ENCODE measurements at places on chromosomes 13 and 19. TPM values are rescaled to one million over a fixed set of nuclear protein-coding genes. Genes with fewer than 3 reads are reported as not detected.

- DNase-seq: no peak
Observed at GRCh38 chr19:39196320-39196719, 444 bp upstream of the NCCRP1 start.

GRCh38 chr13:66992183-66992582 lies 238.0 kb downstream of the PCDH9 start:
- DNase-seq: no peak

DNA sequence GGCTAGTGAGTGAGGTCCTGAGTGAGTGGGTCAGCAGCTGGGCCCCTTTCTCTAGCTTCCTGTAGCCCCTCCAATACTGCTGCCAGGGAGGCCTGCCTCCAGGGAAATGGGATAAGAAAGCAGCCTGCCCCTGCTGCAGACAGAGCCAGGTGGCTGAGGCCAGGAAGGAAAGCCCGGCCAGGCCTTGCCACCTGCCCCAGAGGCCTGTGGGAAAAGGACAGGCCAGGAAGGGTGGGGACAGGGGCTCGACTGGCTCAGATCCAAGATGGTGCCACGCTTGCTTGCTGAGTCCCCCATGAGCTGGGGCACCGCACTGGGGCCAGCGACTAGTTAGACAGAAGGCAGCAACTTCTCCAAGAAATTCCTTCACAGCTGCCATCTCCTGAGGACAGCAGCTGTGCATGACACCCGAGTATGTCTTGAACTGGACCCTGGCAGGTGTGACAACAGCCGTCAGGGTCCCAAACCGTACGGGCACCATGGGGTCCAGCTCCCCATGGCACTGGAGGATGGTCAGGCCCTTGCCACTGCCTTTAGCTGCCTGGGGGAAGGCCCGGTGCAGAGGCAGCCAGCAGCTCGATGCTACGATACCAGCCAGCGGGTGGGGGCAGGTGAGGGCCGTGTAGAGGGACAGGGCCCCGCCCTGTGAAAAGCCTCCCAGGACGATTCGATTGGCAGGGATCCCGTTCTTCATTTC lies 5.1 kb upstream of the PRR36 start:
- no peak for DNase-seq

DNA sequence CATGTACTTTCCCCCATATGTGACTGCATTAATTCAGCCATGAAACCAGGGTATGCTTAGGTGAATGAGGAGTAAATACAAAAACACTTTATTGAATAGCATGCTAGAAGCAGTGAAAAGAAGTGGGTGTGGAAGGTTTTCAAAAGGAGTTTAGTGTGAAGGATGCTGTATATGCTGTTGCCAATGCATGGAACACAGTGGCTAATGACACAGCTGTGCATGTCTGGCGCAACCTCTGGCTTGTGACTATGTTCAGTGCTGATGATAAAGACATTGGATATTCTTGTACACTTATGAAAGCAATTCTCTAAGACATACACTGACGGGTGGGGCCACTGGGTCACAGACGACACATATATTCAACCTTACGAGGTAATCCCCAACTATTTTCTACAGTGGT lies 55.2 kb downstream of the SOX21 start:
- no peak for DNase-seq

- DNase-seq: no peak
Observed at GRCh38 chr13:73189776-73190175, 131.0 kb downstream of the KLF5 start.

GRCh38 chr19:54429176-54429495 lies 13.9 kb downstream of the TTYH1 start:
- DNase-seq: no peak

DNA sequence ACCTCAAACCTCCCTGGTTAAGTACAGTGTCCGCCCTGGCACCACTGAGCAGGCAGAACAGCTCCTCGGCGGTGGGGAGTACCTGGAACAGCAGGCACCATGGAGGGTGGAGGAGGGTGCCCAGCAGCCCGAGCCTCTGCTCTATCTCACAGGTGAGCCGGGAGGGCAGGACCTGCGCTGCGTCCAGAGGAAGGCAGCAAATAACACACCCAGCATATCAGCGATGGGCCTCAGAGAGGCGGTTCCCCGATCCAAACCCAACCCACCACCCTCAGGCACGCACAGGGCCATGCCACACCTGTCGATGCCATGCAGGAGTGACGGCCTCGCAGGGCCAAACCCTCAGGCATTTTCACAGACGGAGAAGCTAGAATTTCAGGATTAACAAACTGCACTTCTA lies 11.8 kb downstream of the PEPD start:
- DNase-seq: no peak

DNA sequence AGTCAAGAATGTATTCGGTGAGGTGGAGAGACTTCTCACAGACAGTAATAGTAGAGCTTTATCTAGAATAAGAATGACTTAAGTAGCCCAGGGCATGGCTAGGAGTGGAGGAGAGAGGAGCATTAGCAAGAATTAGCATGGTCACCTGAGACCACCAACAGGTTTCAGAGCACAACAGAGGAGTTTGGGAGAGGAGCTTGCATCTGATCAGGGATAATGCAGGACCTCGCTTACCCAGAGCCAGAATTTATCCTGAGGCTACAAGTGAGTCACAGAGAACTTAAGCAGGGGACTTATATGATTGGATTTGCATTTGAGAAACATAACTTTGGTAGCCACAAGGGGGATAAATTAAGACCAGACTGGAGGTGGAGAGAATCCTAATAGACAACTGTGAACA lies 102.1 kb upstream of the FNDC3A start:
- DNase-seq: no peak

DNA sequence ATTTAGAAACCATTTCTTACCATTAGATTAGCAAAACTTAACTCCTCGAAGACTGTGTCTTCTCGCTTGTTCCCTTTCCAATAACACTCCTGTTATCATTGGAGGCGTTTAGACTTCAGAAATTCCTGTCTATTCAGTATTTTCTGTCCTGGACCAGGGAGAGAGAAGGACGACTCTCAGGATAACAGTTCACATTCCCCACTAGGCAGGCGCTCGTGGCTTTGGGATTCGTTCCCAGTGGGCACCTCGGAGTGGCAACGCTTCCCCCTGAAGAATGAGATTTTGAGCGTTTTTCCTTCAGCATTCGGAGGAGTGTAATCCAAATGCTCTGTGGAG lies 429 bp upstream of the ZNF225 start:
- DNase-seq: no peak

- DNase-seq: no peak
Observed at GRCh38 chr13:25886438-25887214, 165.2 kb downstream of the SHISA2 start.

- DNase-seq: no peak
Observed at GRCh38 chr19:55119053-55119452, 1.6 kb upstream of the PPP1R12C start.

- no peak for DNase-seq
Observed at GRCh38 chr19:54521022-54521859, 18.6 kb downstream of the LAIR2 start.

GRCh38 chr13:29101409-29101808 lies 281.3 kb downstream of the MTUS2 start:
- no peak for DNase-seq

DNA sequence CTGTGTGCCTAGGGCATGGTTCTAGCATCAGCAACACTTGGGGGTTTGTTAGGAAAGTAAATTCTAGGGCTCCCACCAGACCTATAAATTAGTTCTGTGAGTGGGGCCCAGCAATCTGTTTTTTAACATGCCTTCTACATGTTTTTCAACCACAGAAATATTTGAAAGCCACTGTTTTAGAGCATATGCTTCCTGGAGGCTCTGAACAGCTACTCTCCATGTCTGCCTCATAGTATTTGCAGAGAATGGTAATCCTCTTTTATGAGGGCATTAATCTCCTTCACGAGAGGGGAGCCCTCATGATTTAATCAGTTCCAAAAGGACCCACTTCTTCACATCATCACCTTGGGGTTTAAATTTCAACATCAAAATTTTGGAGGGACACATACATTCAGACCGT lies 6.0 kb downstream of the SPATA13 start:
- DNase-seq: no peak

GRCh38 chr19:55373306-55373992 lies 3.2 kb upstream of the TMEM190 start:
- no peak for DNase-seq

- DNase-seq: no peak
Observed at GRCh38 chr19:16200038-16201010, 2.6 kb downstream of the AP1M1 start.

GRCh38 chr19:6210091-6210490 lies 69.7 kb downstream of the MLLT1 start:
- DNase-seq: no peak

GRCh38 chr19:47188507-47189033 lies 42.4 kb downstream of the BBC3 start:
- DNase-seq: no peak

DNA sequence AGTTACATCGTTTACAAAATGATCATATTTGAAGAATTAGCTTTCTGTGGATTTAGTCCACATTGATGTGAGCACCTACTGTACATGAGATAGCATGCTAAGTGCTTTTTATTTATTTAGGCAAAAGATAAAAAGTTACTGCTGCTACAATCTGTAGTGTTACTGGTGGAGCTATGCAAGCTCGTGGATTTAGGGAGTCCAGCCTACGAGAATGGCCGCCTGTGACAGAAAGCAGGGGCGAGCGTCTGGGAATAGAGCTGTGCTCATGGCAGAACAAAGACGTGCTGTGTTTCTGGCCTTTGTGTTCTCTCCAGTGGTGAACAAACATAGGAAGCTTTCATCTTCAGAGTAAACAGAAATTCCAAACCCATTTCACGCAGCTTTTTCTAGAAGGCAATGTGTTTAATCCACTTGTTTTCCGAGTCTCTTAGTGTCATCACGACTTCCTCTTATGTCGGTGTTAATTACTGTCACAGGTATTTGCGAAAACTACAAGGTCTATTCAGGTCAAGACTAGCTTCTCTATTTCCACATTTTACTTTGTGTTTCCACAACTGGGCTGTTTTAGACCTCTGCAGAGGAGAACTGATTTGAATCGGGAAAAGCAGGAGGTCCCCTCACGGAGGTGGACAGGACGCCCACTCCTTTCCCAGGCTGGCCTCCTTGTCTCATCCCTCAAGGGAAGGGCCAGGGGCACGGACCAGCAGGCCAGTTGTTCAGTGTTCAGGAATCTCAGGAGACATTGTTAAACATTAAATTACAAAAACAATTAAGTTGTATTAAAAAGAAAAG lies 67.3 kb downstream of the ATP11A start:
- no peak for DNase-seq

GRCh38 chr13:113951246-113951999 lies 22.5 kb downstream of the C13orf46 start:
- no peak for DNase-seq

GRCh38 chr19:39746836-39747529 lies 9.2 kb upstream of the CLC start:
- no peak for DNase-seq

DNA sequence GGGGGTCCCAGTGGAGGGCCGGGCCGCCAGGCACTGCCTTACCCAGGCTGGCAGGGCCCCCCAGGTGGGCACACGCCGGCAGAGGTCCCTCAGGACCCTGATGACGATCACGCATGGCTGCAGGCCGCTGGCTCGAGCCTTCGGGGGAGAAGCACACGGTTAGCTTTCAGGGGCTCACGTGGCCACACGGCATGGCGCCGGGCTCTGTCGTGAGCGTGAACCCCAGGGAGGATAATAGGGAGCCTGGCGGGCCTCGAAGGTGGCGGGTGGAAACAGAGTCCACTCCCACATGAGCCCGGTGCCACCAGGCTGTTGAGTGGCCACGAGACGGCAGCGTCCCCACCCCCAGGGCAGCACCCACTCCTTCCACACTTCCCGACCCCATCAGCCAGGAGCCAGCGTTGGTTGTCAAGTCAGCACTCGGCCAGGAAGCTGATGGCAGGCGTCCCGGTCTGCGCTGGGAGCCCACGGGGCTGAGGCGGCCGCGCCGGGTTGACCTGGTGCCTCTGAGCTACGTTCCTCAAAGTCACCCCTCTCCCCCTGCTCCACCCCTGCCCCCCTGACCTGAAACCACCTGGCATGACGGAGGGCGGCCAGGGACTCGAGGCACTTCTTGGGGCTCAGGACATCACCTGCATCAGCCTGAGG lies 24.7 kb upstream of the MATK start:
- no peak for DNase-seq

- DNase-seq: no peak
Observed at GRCh38 chr19:46404753-46405468, 8.5 kb downstream of the CCDC8 start.

DNA sequence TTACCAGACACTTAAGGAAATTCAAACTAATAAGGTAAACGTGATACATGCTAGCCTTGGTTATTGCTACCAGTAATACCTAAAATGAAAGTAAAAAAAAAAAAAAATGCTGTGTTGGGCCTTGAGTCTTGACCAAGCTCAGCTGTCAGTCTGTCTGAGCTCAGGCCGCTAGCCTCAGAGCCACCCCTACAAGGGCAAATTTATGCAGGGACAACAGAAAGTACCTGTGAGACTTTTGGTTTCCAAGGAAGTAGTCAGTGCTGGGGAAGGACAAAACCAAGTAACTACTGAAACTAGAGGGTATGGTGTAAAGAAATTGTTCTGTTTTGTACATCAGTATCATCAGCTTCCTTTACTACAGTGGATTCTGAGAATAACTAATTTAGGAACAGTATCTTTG lies 134.3 kb upstream of the SLITRK5 start:
- DNase-seq: no peak

- no peak for DNase-seq
Observed at GRCh38 chr19:47315125-47315821, 5.6 kb downstream of the C5AR1 start.

- DNase-seq: no peak
Observed at GRCh38 chr13:74889321-74889720, 592.6 kb downstream of the TBC1D4 start.

EBI3 gene
- 0.55 TPM for polyA plus RNA-seq

PRR36 gene
- 6.1 TPM for polyA plus RNA-seq

PTPRH gene
- 0.06 TPM for polyA plus RNA-seq

ZNF490 gene
- polyA plus RNA-seq: 6.4 TPM

NKG7 gene
- polyA plus RNA-seq: 0.90 TPM

GIPR gene
- 0.72 TPM for polyA plus RNA-seq

KIRREL2 gene
- polyA plus RNA-seq: 10.9 TPM

IFNL1 gene
- not detected for polyA plus RNA-seq

DAND5 gene
- polyA plus RNA-seq: 0.08 TPM

IL11 gene
- polyA plus RNA-seq: 2.6 TPM

PTH2 gene
- not detected for polyA plus RNA-seq

ZNF324B gene
- 7.0 TPM for polyA plus RNA-seq

VMAC gene
- polyA plus RNA-seq: 12.6 TPM

CDADC1 gene
- polyA plus RNA-seq: 11.8 TPM

ZNF30 gene
- 7.6 TPM for polyA plus RNA-seq

Data from left renal cortex interstitium (tissue), 4 donors.